ENCODE measurements at places on chromosomes 1 and 21.
A peak's percentile ranks its signal among the peaks of the same experiment; 100 is the strongest.

GRCh38 chr1:207861442-207862177, 49.3 kb downstream of the CD34 start:
- no peak for DNase-seq

- no peak for DNase-seq
These were observed 25.8 kb downstream of the TFAP2E start for GRCh38 chr1:35598895-35599294.

- no peak for DNase-seq
These were observed 12.7 kb upstream of the CPLANE2 start for GRCh38 chr1:16249596-16250241.

DNA sequence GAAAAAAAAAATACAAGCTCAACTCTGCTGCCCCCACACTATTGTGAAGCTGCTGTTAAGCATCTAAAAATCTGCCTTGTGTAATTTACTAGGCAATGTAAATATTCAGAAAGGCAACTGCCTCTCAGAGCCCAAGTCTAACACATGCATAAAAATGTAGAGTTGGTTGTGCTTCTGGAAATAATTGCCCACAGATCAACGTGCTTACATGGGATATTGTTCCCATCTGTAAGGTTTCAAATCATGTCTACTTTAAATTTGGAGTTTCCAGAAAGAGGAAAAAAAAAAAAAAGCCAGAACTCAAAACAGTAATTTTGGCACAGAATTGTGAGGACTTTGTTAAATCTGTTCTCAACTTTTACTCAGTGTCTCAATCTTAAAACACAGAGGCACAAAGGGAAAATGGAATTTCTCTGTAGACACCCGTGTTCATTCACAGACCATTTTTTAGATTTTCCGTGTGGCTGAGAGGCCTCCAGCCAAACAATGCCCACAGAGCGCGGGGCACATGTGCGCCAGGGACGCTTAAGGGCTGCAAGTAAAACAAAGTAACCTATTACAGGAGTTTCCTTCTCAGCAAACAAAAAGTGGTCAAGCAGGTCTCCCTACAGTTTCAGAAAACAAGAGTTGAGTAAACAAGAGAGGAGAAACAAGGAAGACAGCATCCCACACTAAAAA, 115.5 kb downstream of the RERE start:
- DNase-seq, result peak; percentile 64

- DNase-seq, result no peak
These were observed 68.1 kb downstream of the RPS6KA1 start for GRCh38 chr1:26597629-26598039.
